ENCODE measurements at places on chromosomes 6 and 20.

GRCh38 chr6:63554782-63555181 is 17.5 kb upstream of the LOC128125822 start:
- no peak for DNase-seq

- DNase-seq = no peak
Measured at GRCh38 chr6:96522465-96523009, 931 bp downstream of the UFL1 start.

GRCh38 chr6:28863604-28864325 is 60.0 kb downstream of the TRIM27 start:
- peak; percentile 91 for DNase-seq

GRCh38 chr20:58017231-58017969 is 211.1 kb downstream of the ANKRD60 start:
- DNase-seq = no peak

DNA sequence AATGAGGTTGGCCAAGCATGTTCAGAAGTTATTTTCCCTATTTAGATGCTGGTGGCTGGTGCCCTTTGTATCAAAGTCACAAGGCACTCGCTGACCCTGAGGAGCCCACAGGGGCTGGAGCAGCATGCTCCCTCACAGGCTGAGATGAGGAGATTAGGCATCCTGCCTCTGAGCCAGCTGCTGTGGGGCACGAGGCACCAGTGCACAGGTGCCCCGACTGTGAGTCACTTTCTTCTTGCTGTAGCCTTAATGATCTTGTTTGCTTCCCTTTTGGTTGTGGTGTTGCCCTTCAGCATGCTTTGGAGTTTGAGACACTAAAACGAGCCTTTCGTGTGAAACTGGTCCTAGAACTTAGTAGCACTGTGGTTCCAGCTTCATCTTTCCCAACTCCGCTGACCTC is 4.3 kb downstream of the PSMG4 start:
- no peak for DNase-seq

GRCh38 chr6:108200186-108200585 is 34.4 kb downstream of the NR2E1 start:
- no peak for DNase-seq

DNA sequence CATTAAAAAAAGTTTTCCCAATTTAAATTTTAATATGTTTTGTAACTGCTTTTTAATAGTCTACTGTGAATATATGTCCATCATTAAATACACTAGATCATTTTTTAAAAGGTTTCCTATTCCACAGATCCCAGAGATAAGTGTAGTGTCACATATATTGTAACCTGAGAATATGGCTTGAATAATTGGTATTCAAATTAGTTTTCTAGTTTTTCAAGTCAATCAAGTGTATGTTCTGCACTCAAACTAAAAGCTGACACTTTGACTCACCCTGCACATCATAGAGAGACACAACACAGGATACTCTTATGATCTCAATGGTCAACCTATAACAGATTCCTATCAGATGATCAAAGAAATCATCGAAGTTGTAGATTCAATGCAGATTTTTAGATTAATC is 49.1 kb downstream of the ZHX3 start:
- DNase-seq = no peak

DNA sequence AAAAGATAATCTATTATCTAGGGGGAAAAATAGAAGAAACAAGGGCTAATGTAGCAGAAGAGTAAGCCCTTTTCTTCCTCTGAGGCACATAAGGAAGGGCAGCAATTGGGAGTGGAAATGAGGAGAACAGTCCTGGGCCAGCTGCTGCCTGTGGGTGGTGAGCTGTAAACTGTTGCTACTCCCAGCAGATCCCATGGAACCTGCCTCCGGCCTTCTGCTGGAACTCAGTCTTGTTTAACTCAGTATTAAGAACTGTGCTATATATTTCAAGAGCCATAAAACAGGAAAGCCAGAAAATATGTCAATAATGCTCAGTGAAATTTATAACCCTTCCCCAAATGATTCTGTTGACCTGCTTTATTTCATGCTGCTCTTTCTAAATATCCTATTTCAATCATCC is 464.2 kb downstream of the COL12A1 start:
- no peak for DNase-seq

Measured in CD4-positive, alpha-beta T cell treated with Interleukin-21 for 1 hour (primary cell).